Muscle of leg (tissue), 16 donors: ENCODE measurements at places on chromosomes 6 and 20. TPM values are rescaled to one million over a fixed set of nuclear protein-coding genes. Genes with fewer than 3 reads are reported as not detected.

Gene OPRM1
- not detected for total RNA-seq

Gene IPCEF1
- total RNA-seq: 1.4 TPM

Gene GPSM3
- 4.3 TPM for total RNA-seq

Gene WFDC13
- total RNA-seq: not detected

Gene RSPO3
- total RNA-seq: 8.8 TPM

Gene SIM1
- 2.4 TPM for total RNA-seq

Gene SYNDIG1
- 2.5 TPM for total RNA-seq

Gene AVP
- 0.18 TPM for total RNA-seq

Gene ADGB
- 0.04 TPM for total RNA-seq

Gene ANKRD66
- 0.66 TPM for total RNA-seq

Gene STXBP5
- total RNA-seq: 15.7 TPM

Gene ZFAND3
- total RNA-seq: 13.8 TPM

Gene SOX12
- total RNA-seq: 5.9 TPM

Gene RIPOR2
- total RNA-seq: 17.9 TPM

Gene MAP7
- 0.40 TPM for total RNA-seq

Gene AIG1
- total RNA-seq: 32.9 TPM

Gene PTK6
- total RNA-seq: not detected

Gene WFDC12
- total RNA-seq: not detected

Gene B3GAT2
- total RNA-seq: 0.53 TPM
